A172 (cell line): ENCODE measurements at places on chromosomes 2 and 18.

DNA sequence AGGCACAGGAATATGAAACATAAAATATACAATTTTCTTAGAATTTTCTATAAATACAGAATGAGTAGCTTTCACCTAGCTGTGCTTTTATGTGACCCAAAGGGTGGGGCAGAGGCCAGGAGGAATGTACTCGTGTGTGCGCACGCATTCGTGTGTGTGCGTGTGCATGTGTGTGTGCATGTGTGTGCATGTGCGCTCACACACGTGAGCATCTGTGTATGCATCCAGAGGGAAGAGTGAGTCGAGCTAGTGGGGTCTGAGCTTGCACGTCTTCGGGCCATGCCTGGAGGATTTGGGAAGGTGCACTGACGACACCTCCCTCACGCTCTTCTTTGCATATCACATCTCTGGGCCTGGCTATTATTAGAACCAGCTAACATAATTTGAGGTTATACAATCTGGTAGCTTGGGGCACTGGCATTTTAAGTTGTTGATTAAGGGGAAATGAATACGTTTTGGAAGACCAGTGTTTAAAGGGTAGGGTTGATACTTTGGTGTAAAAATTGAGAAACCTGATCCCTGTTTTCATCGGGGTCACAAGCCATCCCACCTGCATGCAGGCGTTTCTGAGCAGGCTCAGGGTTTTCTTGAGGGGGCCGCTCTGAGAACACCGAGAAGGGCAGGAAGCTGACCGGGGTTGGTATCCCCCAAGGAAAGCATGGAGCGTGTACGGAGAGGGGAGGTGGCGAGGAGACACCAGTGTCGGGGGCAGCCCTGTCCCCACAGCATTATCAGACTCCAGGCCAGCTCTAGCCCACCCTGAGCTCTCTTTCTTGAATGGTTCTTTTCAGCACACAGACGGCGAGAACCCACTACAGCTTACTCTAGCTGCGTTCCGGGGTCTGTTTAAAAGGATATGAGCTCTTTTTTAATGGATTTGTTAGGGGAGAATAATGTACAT, 85.3 kb downstream of the LRRFIP1 start:
- DNase-seq: no peak

GRCh38 chr2:74168739-74169138, 9.9 kb downstream of the MOB1A start:
- DNase-seq: no peak

- no peak for DNase-seq
Observed at GRCh38 chr2:188130317-188130716, 161.4 kb upstream of the GULP1 start.

DNA sequence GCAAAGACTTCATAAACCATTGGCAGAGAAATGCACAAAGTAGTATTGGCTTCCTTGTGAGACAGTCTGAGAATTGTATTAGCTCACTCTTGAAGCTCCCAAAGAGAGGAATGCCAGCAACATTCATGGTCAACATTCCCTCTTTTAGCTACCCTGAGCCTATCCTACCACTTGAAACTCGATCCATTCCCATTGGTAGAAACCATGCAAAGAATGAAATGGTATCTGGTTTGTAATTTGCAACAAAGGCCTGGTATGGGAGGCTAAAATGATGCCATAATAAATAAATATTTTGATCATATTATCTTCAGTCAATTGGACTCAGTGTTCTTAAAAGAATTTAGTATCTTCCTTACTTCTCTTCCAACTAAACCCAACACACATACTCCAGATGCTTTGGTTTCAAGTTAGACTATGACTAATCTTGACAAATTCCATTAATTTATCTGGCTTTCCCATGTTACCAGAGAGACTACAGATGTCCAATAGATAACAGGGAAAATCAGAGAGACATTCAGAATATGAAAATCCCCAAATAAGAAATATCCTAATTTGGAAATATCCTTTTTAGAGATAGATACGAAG, 102.9 kb downstream of the DHRS9 start:
- DNase-seq: no peak

GRCh38 chr2:129923265-129924091, 56.0 kb upstream of the RAB6C start:
- DNase-seq: peak; percentile 26

- DNase-seq: no peak
Observed at GRCh38 chr2:164808776-164809175, 32.8 kb downstream of the COBLL1 start.

DNA sequence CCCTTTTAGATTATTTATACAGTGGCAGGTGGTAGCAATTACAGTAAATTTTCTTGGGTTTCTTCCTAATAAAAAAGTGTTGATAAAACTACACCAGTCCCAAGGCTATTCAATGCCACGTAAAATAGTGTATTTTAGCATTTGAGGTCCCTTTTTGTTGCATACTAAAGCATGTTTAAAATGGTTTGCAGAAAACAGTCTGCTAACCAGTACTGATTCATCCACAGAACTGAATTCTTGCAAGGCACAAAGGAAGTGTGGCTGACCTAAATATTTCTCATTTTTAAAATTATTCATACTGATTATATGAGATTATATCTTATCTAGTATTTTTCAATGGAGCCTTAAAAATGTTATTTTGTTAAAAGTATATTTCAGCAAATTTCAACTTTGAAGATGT, 98.1 kb downstream of the SMAD2 start:
- DNase-seq: no peak

DNA sequence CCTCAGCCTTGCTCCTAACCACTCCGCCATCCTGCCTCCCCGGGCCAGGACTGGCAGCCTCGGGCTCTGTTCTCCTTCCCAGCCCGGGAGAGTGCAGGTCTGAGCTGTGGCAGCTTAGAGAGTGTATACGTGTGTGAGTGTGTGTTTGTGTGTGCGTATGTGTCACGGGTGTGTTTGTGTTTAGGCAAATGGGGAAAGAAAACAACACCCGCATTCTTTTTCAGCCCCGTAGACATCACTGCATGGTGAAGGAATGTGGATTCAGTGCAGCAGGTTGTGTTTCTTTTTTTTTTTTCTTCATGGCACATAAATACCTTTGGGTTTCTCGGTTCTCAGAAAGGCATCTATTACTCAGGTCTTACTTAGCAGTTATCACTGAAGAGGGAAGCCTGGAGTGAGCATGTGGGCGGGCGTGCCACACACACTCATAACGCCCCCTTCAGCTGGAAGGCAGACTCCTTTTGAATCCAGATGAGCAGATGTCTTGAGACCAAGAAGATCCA, 44.2 kb downstream of the GLI2 start:
- peak; percentile 85 for DNase-seq

DNA sequence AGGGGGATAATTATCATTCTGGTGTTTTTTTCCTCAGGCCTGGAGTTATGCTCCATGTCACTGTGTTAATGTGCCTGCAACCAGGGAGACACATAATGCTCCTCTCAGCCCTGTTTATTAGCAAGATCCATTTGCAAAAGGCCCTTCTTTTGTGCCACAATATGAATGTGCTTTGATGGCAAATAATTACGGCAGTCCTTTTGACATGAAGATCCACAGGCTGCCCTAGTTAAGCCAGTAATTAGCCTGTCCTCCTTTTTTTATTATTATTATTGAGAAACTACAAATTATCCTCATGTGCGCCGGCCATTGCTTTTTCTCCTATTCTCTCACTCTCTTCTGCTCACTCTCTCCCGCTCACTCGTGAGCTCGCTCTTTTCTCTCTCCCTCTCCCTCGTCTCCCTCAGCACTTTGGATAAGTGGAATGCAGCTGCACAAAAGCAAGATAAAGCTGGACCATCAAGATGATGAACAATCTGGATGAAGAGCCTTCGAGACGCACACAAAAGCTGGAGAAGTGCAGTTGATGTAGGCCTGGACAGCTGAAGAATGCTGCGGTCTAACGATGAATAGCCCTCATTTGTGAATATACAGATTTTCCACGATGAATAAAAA, 762.3 kb downstream of the BCL11A start:
- no peak for DNase-seq

- no peak for DNase-seq
Observed at GRCh38 chr2:218622606-218623365, 15.1 kb downstream of the PLCD4 start.

DNA sequence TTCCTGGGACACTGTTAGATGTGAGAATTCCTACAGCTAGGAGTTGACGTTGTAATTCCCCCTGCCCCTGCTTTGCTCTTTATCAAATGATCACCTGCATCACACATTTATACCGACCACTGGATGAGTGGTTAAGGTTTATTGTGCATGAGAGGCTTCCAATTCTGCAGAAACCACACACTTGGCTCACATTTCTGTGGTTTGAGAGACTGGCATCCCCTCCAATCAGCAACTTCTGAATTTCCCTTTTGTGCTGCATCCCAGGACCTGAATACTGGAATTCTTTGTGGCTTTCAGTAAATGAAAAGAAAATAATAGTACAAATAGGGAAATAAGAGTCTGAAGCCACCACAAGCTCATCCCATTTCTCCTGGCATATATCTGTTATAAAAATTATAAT, 628.7 kb upstream of the PIK3C3 start:
- peak; percentile 90 for DNase-seq

- DNase-seq: peak; percentile 35
Observed at GRCh38 chr2:193332941-193333340, 1138.2 kb upstream of the TMEFF2 start.
